ENCODE measurements at places on chromosomes 6 and 20.

DNA sequence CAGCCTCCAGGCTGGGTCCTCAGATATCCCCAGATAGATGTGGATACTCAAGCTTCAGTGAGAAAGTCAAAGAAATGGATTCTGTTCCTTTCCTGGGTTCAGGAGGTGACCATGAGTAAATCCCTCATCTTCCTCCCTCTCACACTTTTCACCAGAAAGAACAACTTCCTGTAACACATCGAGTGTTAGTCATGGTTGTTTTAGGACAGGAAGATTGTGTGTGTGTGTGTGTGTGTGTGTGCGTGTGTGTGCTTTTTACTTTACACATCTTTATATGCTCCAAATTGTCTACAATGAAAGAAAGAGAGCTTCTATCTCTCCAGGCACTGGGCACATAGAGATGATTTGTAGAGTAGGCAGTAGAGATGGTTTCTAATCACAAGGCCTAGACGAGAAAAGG is 139.9 kb downstream of the TBXT start:
- DNase-seq, result no peak

- no peak for DNase-seq
These were observed 68.0 kb downstream of the PLAGL1 start for GRCh38 chr6:143940011-143940597.

DNA sequence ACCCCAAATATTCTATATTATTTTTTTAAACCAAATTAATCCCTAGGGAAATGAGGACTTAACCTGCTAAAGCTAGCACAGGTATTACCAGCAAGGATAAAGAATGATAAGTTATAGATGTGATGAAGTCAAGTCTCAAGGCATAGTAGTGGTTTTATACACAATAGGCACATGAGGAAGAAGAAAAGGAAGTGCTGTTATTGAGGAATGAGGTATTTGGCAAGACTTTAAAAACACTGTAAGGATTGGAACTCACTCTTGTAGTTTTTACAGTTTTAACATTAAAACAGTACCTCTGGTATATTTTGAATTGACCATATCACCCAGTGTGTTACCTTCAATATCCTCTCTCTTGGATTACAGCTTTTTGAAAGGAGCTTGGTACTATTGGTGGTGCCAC is 54.6 kb downstream of the PHF3 start:
- no peak for DNase-seq

DNA sequence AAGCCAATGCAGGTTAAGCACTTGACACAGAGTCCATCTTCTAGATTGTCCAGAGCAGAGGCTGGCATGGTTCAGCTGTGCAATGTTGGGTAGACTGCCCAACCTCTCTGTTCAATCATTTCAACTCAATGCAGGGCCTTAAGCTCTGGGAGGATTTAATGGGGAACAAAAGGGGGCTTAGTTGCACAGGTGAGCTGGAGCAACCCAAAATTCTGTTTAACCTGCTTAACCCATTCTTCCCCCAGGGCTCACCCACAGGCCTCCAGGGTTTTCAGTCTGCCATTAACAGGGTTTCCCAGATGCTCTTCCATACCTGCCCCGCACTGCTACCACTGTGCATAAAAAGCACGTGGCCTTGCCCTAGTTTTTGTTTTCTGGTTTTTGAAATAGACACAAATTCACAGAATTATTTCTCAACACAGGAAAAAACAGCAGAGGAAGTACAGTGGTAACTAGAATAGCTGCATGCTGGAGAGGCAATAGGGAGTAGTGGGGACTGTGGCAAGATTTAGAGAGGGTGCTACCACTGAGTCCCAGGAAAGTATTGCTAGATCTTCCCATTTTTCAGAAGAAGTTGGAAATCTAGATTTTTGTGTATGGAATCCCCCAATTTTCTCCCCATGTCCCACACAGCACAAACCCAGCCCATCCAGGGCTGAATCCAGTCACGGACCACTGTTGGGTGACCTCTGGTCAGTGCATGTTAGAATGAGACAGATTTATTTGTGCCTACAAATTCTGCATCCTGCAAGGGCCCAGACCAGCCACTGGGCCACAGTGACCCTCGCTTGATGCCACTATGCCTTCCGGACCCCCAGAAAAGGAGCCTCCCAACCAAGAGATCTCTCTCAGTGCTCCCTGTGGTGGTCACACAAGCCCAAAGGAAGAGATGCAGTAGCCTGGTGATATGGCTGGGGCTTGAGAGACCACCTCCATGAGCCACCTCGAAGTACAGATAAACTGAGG is 4.6 kb downstream of the PTGIS start:
- DNase-seq, result no peak

GRCh38 chr6:14996892-14997291 is 249.0 kb upstream of the JARID2 start:
- no peak for DNase-seq
